Fibroblast of lung (primary cell): ENCODE measurements at places on chromosomes 3 and 15.
A peak's percentile ranks its signal among the peaks of the same experiment; 100 is the strongest.

GRCh38 chr3:31936420-31937060 is 44.5 kb downstream of the OSBPL10 start:
- DNase-seq = no peak

- DNase-seq = no peak
Measured at GRCh38 chr15:65730549-65731172, 61.4 kb downstream of the DENND4A start.

DNA sequence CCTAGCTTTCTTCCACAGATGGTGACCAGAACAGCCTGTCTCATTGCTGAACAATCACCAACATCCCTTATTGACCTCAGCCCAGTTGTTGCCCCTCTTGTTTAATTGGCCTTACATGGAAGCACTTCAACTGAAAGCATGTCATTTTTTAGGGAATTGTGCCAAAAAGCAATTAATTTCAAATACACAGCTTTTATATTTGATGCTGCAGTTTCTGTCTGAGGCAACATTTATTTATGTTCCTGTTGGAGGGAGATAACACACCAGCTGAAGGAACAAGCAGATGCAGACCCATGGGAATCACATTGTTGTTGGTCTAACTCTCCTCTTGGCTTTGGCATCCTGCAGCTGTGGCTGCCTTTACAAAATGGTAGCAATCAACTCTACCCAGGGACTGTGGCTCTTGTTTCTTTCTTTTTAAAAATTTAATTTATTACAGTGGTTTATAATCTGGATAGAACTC is 498.1 kb upstream of the RGMA start:
- DNase-seq = no peak

DNA sequence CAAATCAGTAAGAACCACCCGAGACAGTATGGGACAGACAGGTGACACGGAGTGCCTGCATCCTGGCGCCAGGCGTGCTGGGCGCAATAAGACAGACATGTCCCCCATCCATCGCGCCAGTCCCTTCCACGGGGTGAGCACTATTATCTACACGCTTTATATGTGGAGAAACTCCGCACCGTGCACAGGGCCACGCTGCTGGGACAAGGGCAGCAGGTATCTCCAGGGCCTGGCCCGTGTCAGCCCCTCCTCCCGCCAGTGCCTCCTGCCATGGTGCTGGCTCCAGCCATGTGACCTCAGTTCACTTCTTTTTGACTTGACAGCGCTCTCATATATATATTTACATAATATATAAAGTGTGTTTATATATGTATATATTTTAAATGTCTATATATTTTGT is 42.6 kb downstream of the TNK2 start:
- DNase-seq = no peak

DNA sequence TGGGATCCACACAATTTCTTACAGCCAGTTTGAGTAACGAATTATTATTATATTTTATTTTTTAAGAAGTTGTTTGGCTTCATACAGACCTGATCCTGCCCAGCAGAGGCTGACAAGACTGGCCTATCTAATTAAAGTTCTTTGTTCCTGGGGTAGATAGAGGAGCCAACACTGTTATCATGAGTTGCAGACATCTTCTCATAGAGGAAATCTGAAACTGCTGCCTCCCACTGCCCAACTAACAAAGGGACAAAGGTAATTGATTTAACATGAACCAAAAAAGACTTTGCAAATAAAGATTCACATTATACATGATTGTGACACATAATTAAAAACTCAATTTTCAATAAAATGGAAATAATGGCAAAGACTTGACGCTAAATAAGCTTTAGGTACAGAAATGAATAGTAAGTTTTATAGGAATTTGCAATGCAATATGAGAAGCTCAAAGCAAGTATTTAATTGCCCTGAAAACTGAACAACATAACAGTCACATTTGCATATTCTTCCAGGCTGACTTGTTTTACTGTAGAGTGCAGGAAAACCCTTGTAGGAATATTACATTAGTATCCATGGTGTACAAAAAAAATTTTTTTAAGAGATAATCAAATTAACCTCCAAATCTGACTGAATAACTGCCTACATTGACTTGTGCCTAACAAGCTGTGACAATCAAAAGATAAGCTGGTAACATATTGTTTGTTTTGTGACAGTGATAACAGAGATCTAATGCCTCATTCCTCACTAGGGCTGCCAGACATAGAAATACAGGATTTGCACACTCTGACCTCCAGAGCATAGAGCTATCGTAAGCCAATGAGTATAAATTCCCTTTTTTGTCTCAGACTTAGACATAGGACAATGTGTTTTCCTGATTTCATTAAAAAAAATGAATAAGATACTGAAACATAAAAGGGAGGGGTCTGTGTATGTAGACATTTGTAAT is 273.2 kb downstream of the MFSD1 start:
- no peak for DNase-seq

DNA sequence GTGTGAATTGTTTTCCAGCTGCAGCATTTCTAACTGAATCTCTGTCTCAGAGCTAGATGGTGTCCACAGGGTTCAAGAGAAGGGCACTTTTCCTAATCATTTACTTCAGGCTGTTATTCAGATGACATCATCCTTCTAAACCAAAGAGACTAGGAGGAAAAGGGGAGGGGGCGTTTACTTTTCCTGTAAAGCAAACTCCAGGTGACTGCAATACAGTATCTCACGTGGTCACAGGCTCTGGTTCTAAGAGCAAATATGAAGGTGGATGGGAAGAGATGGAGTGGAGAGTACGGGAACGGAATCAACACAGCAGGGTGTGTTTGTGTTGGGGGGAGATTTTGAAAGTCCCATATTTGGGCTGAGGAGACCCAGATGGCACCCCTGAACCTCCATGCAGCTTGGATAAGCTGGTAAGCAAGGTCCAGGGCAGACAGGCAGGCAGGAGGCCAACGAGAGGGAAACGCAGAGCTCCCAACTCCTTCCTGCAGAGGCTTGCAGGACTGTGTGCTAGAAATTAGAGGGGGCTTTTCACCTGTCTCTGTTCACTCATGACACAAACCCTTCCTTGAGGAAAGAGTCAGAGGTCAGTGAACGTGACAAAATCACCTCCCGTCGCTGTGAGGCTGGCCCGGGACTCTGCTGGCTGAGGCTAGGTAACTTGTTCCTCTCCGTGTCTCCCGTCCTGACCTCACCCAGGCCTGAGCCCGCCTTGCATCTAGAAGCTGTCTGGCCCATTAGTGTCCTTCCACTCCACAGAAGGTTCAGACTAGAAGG is 151.2 kb downstream of the OPA1 start:
- DNase-seq = no peak

DNA sequence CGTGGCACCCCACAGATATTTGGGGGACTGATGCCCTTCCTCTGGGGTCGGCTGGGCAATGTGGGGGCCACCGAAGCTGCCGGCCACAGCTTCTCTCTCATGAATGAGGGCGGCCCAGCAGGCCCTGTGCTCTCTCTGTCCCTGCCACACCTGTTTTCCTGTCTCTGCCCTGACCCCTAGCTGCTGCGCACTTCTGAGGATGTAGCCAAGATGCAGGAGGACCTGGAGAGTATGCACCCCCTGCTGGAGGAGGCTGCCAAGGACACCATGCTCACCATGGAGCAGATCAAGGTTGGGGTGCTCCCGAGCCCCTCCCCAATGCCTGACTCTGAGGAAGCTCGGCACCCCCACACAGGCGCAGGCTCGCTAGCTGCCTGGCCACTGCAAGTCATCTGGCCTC is 59.7 kb downstream of the SEMA3G start:
- DNase-seq = peak; percentile 30

DNA sequence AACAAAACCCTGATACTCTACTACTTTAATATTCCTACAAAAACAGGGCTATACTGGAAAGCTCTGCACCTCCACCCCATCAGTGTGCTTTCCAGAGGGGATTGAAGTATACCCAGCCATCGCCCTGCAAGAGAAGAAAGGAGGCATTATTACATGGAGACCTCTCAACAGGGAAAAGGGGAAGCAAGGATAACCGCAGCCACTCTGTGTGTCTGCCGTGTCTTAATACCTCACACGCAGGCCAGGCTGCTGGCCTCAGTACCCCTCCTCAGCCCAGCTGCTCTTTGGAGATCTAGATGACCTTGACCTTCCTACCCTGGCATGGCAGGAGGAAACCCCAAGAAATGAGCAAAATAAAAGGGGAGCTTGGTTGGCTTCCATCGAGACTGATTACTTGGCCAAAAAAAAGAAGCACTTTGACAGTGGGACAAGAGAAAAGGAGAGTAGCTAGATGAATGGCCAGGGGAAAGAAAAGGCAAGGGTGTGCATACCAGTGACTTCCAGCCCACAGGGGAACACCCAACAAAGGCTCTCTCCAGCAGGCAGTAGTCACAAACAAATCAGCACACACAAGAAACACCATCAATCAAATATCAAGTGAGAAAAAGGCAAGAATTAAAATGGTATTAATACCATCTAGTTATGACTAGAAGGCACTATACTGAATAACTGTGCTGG is 129.4 kb downstream of the STT3B start:
- no peak for DNase-seq

GRCh38 chr15:61097852-61098251 is 131.2 kb downstream of the RORA start:
- DNase-seq = no peak

DNA sequence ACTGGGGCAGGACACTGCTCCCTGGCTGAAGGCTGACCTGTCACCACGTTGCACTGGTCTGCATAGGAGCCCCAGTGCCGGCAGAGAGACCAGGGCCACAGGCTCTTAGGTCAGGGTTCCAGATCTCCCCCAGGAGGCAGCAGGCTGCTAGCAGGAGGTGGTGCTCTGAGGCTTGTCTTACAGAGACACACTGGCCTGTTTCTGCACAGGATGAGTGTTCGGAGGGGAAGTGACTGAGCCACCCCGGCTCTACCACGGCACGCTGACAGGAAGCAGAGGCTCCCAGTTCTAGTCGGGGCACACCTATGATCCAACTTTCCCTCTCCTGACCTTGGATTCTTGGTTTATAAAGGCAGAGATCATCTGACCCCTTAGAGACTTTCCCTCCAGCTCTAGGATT is 8.6 kb downstream of the FBXL22 start:
- DNase-seq = no peak

- DNase-seq = peak; percentile 76
Measured at GRCh38 chr3:190048932-190049441, 71.7 kb downstream of the P3H2 start.

DNA sequence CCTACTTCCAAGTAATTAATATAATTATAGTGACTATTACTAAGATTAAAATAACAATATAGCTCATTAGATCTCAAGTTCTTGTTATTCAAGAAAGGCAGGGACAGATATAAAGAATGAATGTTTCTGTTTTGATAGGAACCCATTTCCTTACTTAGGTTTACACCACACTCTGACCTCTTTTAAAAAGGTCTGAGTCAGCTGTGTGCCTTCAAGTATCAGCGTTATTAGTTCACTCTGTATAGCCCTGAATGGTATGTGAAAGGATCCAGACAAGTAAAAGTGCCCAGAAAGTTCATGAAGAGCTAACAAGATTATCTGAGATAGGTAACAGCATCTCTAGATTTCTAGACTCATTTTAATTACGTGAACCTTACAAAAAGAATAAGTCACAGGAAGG is 28.9 kb downstream of the PDCD10 start:
- DNase-seq = peak; percentile 40

GRCh38 chr3:35664460-35664919 is 25.2 kb downstream of the ARPP21 start:
- peak; percentile 87 for DNase-seq

DNA sequence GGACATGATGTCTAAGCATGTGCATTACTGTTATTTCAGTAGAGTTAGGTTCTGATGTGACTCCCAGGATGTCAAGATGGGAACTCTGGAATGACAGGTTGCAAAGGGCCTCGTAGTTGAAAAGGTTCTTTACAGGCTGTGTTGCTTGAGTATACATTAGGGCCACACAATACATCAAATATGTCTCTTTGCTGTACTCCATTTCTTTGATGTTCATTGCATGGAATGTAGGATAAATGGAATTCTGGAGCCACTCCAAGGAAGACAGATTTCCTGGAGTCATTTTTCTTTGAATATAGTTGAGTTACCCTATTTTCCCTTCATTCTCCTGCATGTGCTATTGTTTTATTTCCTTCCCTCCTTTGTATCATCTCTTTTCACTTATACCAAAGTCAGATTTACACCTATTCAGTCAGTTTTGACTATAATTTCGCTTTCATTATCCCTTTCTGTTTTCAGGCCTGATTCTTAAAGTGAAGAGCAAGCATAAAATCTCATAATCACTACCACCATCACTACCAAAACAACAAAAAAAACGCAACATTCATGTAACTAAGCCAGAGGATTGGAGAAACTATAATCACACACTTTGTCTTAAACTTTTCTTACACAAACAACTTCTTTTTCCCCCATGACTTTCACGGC is 61.2 kb upstream of the PTX3 start:
- DNase-seq = peak; percentile 23

DNA sequence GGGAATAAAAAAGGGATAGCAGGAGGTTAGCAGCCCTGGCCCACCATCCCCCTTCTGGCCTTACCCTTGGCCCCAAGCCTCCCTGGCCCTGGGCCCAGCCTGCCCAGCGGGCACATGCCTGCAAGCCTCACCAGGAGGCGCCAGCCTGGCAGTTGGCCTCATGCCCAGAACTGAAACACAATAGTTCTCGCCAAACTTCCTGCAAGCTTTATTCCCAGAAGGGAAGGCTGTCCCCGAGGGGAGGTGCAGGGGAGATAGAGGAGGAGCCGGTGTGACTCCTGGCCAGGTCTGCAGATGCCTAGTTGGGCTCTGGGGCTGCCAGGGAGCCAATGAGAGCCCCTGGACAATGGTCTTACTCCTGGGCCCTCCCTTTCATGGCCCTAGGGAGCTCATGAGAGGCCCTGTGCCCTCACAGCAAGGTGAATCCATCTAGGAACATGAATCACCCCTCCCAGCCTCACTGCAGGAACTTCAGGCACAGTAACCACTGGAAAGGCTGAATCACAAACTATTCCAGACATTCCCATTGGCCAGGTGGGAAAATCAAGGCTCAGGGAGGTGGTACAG is 4.0 kb downstream of the CCDC33 start:
- peak; percentile 71 for DNase-seq
